Lung (tissue), 17 donors: ENCODE measurements at places on chromosomes 5 and 9. TPM values are rescaled to one million over a fixed set of nuclear protein-coding genes. Genes with fewer than 3 reads are reported as not detected.

The ANKRD18A gene
- 4.4 TPM for polyA plus RNA-seq

The PKD2L2 gene
- not detected for polyA plus RNA-seq

The GRIN3A gene
- polyA plus RNA-seq, result 0.11 TPM

The SQSTM1 gene
- 394 TPM for polyA plus RNA-seq

GRCh38 chr9:109176963-109177362 lies 9.9 kb upstream of the FRRS1L start:
- no peak for DNase-seq
- H3K27me3 ChIP-seq, result no peaks in the 10 kb centered on the region
- no peaks in the 10 kb centered on the region for H3K4me1 ChIP-seq

DNA sequence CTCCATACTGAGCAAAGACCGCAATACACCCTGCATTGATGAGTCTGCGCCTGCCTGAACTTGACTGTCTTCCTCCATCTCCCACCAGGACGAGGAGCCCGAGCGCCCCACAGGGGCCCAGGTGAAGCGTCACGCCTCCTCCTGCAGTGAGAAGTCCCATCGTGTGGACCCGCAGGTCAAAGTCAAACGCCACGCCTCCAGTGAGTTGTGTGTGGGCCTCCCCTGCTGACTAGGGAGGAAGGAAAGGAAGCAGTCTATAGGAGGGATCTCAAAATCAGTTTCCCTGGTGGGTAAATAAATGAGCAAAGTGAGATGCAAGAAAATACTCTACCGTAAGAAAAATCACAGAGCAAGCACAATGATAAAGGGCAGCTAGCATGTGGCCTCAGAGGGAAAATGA lies 22.8 kb upstream of the GRPEL2 start:
- no peak overlapping the region for H3K4me3 ChIP-seq
- H3K27ac ChIP-seq, result peak overlapping the region; percentile 35
- DNase-seq, result no peak
- H3K4me1 ChIP-seq, result peaks cover 15% of the 10 kb centered on the region
- H3K27me3 ChIP-seq, result no peaks in the 10 kb centered on the region
- H3K36me3 ChIP-seq, result peaks cover 14% of the 10 kb centered on the region

The TRIM36 gene
- polyA plus RNA-seq, result 1.3 TPM

The LMAN2 gene
- 316 TPM for polyA plus RNA-seq

The TEX48 gene
- polyA plus RNA-seq, result not detected

DNA sequence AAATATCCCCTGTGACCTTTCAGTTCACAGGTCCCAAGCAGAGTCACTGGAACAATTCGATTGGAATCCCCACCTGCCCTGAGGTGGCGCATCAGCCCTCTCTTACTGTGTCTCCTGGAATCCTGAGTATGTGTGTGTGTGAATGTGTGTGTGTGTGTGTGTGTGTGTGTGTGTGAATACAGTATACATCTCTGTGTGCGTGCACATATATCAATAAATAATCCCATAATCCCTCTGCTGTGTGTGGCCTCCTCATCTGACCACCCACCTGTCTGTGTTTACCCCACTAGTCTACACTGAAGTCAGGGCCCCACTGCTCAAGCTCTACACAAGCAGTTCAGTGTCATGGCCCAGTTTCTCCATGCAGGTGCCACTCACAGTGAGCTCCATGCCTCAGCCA lies 187.4 kb downstream of the ERCC6L2 start:
- H3K27ac ChIP-seq, result no peak overlapping the region
- DNase-seq, result no peak
- no peaks in the 10 kb centered on the region for H3K36me3 ChIP-seq
- H3K27me3 ChIP-seq, result no peaks in the 10 kb centered on the region
- H3K4me3 ChIP-seq, result no peak overlapping the region

The FOXD4 gene
- 0.35 TPM for polyA plus RNA-seq

The RASGEF1C gene
- polyA plus RNA-seq, result not detected

- H3K4me3 ChIP-seq, result no peak overlapping the region
- H3K27ac ChIP-seq, result no peak overlapping the region
- no peaks in the 10 kb centered on the region for H3K4me1 ChIP-seq
- no peaks in the 10 kb centered on the region for H3K27me3 ChIP-seq
- no peaks in the 10 kb centered on the region for H3K36me3 ChIP-seq
- DNase-seq, result peak; percentile 74
These were observed 56.8 kb upstream of the TEX48 start for GRCh38 chr9:114738581-114739316.

The ADAMTS12 gene
- 1.3 TPM for polyA plus RNA-seq

GRCh38 chr5:147731431-147732290 lies 50.9 kb downstream of the JAKMIP2 start:
- no peak overlapping the region for H3K27ac ChIP-seq
- H3K4me3 ChIP-seq, result no peak overlapping the region
- H3K36me3 ChIP-seq, result no peaks in the 10 kb centered on the region
- DNase-seq, result no peak

The GRXCR2 gene
- not detected for polyA plus RNA-seq

DNA sequence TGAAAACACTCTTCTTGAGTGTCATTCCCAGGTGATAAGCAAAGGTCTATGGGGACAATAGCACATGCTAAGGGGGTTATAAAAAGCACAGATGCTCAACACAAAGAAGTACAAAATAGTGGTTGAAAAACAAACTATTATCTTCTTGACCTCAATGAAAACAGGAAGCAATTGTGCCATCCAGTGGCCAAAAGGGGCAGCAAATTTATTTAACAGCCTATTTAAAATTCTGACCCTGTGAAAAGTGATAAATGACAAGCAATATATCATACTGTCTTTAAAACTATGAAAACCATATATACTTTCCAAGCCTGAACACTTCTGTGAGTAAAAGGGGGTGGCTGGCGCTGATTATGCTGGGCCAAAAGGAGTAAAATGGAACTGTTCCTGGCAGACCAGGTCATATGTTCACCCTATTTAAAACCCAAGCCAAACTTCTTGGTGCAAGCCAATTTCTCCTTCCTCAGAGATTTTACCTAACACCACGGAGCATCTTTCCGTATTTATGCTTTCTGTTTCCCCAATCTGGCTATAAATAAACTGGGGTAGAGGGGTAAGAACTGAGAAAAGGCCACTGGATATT lies 29.7 kb downstream of the TEX10 start:
- H3K27ac ChIP-seq, result no peak overlapping the region
- peak; percentile 60 for DNase-seq
- peaks cover 21% of the 10 kb centered on the region for H3K36me3 ChIP-seq
- H3K27me3 ChIP-seq, result no peaks in the 10 kb centered on the region

- H3K27me3 ChIP-seq, result no peaks in the 10 kb centered on the region
- DNase-seq, result no peak
- no peak overlapping the region for H3K27ac ChIP-seq
- H3K4me3 ChIP-seq, result no peak overlapping the region
- no peaks in the 10 kb centered on the region for H3K36me3 ChIP-seq
These were observed 41.6 kb upstream of the SPATA31D4 start for GRCh38 chr9:81886665-81887064.

- H3K4me3 ChIP-seq, result no peak overlapping the region
- no peaks in the 10 kb centered on the region for H3K27me3 ChIP-seq
- no peaks in the 10 kb centered on the region for H3K36me3 ChIP-seq
- no peak for DNase-seq
These were observed 29.0 kb upstream of the HMCN2 start for GRCh38 chr9:130236436-130236985.

The NIPSNAP3A gene
- polyA plus RNA-seq, result 23.6 TPM

DNA sequence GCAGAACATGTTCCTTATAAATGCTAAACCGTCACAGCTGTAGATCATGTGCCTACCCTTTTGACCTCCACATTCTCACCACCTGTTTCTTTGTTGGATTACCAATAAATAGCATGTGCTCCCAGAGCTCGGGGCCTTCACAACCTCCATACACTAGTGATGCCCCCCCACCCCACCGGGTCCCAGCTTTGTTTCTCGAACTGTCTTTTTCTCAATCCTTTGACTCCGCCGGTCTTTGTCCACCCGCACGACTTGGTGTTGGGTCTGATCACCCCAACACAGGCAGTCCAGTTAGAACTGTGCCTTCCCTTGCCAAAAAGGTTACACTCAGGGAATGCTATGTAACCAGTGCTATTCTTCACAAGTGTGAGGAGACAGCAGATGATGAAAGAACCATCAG lies 485.9 kb upstream of the C9orf72 start:
- no peak for DNase-seq
- H3K36me3 ChIP-seq, result no peaks in the 10 kb centered on the region
- no peaks in the 10 kb centered on the region for H3K27me3 ChIP-seq
- H3K4me1 ChIP-seq, result no peaks in the 10 kb centered on the region
- no peak overlapping the region for H3K4me3 ChIP-seq

The TTC16 gene
- polyA plus RNA-seq, result 1.5 TPM

- H3K27ac ChIP-seq, result no peak overlapping the region
- no peaks in the 10 kb centered on the region for H3K4me1 ChIP-seq
- no peak for DNase-seq
- no peak overlapping the region for H3K4me3 ChIP-seq
- no peaks in the 10 kb centered on the region for H3K27me3 ChIP-seq
These were observed 50.8 kb downstream of the ANKDD1B start for GRCh38 chr5:75662061-75662460.

GRCh38 chr9:136220017-136220729 lies 15.2 kb upstream of the LHX3 start:
- H3K27ac ChIP-seq, result no peak overlapping the region
- peaks cover 44% of the 10 kb centered on the region for H3K36me3 ChIP-seq
- H3K4me3 ChIP-seq, result no peak overlapping the region

DNA sequence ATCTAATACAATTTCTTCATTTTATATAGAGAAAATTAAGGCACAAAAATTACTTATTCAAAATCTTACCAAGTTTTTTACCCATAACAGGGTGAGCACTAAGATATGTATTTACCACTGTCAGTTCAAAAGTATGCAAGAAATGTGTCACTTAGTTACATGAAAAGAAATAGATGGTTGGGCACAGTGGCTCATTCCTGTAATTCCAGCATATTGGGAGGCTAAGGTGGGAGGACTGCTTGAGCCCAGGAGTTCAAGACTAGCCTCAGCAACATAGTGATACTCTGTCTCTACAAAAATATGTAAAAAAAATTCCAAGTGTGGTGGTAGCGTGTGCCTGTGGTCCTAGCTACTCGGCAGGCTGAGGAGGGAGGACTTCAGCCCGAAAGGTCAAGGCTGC lies 19.4 kb downstream of the YIPF5 start:
- no peaks in the 10 kb centered on the region for H3K36me3 ChIP-seq
- H3K4me3 ChIP-seq, result no peak overlapping the region
- no peak for DNase-seq

The PCDHA10 gene
- 0.02 TPM for polyA plus RNA-seq

DNA sequence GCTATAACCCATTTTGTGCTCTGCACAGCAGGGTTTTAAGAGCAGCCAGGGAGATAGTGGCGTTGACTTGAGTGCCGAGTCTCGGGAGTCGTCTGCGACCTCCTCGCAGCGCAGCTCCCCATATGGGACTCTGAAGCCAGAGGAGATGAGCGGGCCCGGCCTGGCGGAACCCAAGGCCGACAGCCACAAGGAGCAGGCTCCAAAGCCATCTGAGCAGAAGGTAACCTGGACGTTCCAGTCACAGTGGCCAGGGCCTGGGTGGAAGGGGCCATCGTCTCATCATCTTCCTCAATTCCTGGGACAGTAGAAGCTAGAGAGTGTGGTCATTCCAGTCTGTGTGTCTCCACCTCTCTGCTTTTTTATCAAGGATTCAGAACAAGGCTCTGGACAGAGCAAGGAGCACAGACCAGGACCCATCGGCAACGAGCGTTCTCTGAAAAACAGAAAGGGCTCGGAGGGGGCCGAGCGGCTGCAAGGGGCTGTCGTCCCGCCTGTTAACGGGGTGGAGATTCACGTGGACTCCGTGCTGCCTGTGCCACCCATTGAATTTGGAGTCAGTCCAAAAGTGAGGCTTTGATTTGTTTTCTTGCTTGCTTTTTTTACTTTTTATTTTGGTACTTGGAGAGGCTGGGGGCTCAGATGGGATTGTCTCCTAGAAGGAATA lies 20.2 kb upstream of the POMT1 start:
- no peaks in the 10 kb centered on the region for H3K27me3 ChIP-seq
- peak overlapping the region; percentile 74 for H3K27ac ChIP-seq
- H3K36me3 ChIP-seq, result peaks cover 21% of the 10 kb centered on the region
- no peak for DNase-seq
- H3K4me1 ChIP-seq, result no peaks in the 10 kb centered on the region
- no peak overlapping the region for H3K4me3 ChIP-seq

DNA sequence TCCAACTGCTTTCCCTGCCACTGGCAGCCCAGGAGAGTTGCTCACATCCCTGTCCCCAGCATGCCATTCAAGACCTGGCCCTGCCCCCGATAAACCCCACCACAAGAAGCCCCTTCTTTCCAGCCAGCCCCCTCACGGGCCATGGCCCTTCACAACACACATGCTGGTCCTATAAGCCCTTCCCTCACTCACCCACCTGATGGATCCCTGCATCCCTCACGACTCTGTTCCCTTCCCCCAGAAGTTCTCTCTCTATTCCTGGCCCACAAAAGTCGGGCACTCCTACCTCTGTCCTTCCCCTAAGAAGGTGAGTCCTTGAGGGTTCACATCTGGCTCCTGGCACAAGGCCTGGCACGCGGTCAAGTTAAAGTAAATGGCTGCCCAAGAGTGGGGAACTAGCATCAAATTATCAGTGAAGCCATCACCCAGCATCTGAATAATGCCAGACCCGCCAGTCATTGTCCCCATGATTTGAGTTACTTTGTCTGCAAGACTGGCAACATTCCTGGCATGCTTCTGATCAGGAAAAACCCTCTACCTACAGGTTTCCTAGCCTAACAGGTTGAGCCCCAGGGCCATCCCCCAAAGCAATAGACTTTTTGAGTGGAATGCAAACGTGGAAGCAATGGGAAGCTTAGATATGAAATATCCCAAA lies 65.9 kb downstream of the CRB2 start:
- H3K27me3 ChIP-seq, result peaks cover 2% of the 10 kb centered on the region
- no peaks in the 10 kb centered on the region for H3K36me3 ChIP-seq
- no peaks in the 10 kb centered on the region for H3K4me1 ChIP-seq
- peak; percentile 10 for DNase-seq

The ZNF883 gene
- polyA plus RNA-seq, result 0.49 TPM

- no peaks in the 10 kb centered on the region for H3K4me1 ChIP-seq
- H3K27me3 ChIP-seq, result no peaks in the 10 kb centered on the region
- H3K27ac ChIP-seq, result no peak overlapping the region
- DNase-seq, result no peak
- no peak overlapping the region for H3K4me3 ChIP-seq
These were observed 60.3 kb upstream of the NEK6 start for GRCh38 chr9:124197177-124198095.

DNA sequence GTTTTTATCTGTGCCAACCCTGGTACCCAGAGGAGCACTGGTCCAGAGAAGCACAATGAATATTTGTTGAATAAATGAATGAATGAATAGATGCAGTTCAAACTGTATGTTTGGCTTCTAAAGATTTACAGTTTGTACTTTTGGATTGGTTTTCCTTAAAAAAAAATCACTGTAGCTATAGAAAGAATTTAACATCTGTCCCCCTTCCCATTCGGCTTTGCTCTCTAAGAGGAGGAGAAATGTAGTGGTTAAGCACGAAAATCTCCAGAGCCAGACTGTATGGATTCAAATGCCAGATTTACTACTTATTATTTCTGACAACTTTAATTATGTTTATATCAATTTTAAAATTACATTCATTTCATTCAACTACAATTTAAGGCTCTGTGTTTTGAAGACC lies 98.8 kb upstream of the MAMDC2 start:
- H3K27ac ChIP-seq, result no peak overlapping the region
- no peaks in the 10 kb centered on the region for H3K36me3 ChIP-seq
